Effector memory CD8-positive, alpha-beta T cell (primary cell): ENCODE measurements at places on chromosomes 7 and 10.

DNA sequence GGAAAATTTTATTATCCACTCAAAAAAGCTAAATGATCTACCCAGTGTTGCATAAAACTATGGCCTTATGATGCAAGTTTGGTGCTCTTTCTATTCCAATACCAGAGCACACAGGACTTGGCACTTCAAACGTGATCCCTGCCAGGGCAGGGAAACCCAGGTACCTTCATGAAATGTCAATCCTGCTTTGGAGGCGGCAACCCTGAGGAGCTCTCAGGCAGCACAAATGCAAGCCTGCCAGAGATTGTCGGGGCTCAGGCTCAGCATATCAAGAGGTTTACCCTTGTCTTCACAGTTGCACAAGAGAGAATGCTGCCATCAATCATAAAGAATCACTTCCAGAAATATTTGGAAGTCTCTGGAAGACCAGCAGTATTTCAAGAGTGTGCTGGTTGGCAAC lies 151.5 kb downstream of the GLI3 start:
- DNase-seq = no peak

DNA sequence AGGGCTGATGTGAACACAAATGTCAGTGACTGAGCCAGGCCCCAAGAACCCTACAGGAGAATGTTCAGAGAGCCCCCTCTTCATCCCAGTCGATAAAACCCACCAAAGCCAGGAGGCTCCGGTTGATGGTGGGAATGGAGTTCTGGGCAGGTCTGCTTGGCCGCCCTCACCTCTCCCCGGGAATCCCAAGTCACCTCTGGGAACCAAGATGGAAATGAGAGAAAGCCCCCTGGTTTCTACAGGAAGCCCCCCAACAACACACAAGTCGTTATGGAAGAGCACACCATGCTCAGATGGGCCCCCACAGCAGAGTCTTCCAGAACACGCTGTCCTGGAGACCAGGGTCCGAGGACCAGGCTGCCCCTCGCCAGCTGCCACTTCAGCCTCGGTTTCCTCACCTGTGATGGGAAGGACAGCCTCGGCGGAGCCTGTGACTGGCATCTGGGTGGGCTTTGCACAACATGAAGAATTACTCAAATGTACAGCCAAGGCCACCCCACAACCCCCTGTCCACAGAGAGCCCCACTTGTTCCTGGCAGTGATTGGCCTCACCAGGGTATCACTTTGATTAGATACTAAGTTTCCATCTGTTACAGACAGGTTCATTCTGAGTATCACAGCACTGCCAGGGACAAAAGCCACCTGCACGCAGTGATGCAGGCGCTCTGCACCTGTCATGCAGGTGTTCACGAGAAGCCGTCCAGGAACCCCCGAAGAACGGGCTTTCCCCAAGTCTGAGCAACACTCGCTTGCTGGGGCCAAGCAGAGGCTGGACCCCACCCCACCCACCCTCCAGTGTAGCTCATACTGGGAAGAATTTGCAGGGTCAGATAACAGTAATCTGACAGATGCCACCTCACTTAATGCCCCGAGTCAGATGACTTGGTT lies 57.6 kb downstream of the MKI67 start:
- no peak for DNase-seq

DNA sequence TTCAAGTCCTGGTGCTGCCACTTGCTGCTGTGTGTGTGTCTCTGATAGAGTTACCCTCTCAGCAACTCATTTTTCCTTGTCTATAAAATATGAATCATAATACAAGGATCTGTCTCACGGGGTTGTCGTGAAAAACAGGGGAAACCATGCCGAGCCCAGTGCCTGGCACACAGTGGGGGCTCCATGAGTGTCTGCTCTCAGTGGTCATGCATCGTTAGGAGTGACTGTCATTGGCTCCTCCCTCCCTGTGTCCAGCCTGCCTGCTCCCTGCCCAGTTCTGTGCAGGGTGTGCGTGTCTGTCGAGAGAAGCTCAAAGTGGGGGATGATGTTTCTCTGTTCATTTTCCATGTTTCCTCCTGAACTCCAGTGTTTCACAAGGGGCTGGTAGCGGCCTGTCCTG lies 83.6 kb upstream of the LRRC4 start:
- no peak for DNase-seq

- DNase-seq = no peak
Measured at GRCh38 chr10:114024876-114025610, 18.6 kb upstream of the ADRB1 start.

DNA sequence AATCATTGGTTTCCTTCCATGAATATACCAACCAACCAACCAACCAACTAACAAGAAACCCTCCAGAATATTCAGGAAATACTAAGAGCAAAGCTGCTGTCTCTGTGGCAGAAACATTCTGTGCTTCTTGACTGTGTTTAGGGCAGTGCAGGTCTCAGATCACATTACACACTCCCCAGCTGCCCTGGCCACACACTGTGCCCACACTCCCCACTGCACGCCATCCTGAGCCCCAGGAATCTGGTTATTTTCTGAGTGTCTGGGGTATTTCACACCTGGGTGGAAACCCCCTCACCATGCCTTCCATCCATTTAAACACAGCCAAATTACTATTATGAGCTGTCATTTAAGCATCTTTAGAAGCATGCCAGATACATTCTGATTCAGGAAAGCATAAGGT lies 183.7 kb upstream of the ANK3 start:
- no peak for DNase-seq

- no peak for DNase-seq
Measured at GRCh38 chr10:84607044-84607443, 278.7 kb downstream of the CCSER2 start.

GRCh38 chr7:142513178-142513955 lies 235.9 kb upstream of the PRSS1 start:
- DNase-seq = no peak

GRCh38 chr7:123791001-123791400 lies 42.2 kb upstream of the WASL start:
- DNase-seq = no peak

- DNase-seq = no peak
Measured at GRCh38 chr7:17094963-17095574, 203.4 kb upstream of the AHR start.

GRCh38 chr7:142094861-142095260 lies 16.7 kb upstream of the MGAM2 start:
- no peak for DNase-seq

DNA sequence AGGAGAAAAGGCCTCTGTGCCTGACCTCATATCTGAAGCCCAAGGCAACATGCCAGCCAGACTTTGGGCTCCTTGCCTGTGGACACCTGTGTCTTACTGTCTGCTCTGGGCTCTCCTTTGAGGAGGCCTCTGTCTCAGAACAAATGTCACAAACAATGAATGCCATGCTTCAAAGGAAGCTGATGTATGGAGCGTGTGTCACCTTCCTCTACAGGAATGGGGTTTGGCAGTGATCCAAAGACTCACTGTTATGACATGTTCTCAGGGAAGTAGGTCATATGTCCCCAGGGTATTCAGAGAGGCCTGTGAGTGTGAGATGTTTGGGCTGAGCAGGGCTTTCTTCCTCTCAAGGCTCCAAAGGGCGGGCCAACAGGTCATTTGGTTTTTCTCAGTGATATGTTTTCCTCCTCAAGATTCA lies 38.4 kb downstream of the PTPRE start:
- no peak for DNase-seq

GRCh38 chr7:12674861-12675260 lies 12.6 kb upstream of the ARL4A start:
- peak; percentile 56 for DNase-seq

- DNase-seq = no peak
Measured at GRCh38 chr10:33569702-33570101, 235.2 kb upstream of the NRP1 start.

- no peak for DNase-seq
Measured at GRCh38 chr7:50681432-50682045, 101.2 kb downstream of the GRB10 start.

GRCh38 chr10:3068968-3069737 lies 1.8 kb downstream of the PFKP start:
- peak; percentile 11 for DNase-seq

GRCh38 chr7:8184221-8184620 lies 77.7 kb downstream of the ICA1 start:
- no peak for DNase-seq

- no peak for DNase-seq
Measured at GRCh38 chr10:59847888-59848287, 58.5 kb downstream of the CCDC6 start.

DNA sequence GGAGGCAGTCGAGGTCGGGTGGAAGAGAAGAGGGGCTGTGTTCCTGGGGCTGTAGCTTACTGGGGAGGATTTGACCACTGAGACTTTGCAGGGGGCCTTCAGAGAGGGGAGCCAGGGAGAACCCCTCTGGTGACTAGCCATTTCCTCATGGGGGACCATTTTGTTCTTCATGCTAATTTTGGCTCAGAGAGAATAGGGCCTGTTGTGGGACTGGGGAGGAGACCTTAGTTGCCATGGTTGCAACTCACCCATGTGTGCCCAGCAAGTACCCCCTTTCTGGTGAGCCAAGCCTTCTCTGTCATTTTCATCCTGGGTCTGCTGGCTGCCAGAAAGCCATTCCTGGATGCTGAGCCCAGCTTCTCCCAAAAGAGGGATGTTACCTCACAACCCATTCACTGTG lies 120.9 kb downstream of the GRK5 start:
- DNase-seq = no peak

GRCh38 chr7:1355568-1356340 lies 103.5 kb downstream of the MICALL2 start:
- no peak for DNase-seq

DNA sequence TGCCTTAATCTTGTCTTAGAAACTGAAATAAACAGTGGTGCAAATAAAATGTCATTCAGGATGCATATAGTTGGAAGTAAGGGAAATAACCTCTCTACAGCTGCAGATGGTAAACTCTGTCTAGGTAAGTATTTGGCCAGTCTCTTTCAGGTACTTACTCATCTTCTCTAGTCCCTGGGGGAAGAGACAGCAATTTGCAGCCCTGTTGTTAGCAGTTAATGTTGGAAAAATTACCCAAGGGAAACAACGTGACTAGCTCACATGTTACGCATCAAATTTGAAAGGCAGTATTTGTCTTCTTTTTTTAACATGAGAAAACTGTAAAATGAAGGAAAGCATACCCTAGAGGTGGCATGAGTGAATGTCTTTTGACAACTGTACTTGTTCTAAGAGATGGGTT lies 3.2 kb upstream of the HUS1 start:
- DNase-seq = no peak

DNA sequence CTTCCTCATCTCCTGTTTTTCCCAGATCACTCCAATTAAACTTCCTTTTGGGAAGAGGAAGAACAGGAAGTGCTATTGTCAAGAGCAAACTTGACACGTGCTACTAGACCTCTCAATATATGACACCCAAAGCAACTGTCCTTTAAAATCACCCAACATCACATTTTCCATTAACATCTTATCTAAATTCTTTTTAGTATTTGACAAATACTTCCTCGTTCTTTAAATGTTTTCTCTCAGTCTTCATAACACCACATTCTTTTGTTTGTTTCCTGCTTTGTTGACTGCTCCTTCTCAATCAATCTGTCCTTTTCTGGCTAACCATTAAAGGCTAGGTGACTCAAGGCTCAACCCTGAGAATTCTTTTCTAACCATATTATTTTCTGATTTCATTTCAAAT lies 7.1 kb upstream of the TFPI2 start:
- DNase-seq = no peak

DNA sequence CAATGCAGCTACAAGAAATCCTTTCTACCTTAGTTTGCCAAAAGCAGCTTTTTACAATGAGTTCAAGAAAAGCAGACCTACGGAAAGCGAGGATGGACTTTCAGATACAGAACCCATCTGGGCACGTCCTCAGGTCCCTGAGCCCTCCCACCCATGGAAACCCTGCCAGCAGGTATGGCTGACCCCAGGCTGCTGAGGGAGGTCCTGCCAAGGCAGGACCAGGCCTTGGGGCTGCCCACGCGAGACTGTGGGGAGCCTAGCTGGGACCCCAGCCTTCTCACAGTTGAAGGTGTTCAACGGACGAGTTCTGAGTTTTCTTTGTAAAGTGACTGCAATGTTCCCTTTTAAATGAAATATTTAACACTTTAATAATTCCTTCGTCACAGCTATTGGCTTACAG lies 245.0 kb downstream of the MGMT start:
- DNase-seq = no peak

GRCh38 chr10:133528845-133529575 lies 1.8 kb downstream of the CYP2E1 start:
- no peak for DNase-seq

GRCh38 chr7:3250725-3251124 lies 50.3 kb upstream of the SDK1 start:
- no peak for DNase-seq

GRCh38 chr10:121753726-121754476 lies 155.7 kb upstream of the FGFR2 start:
- DNase-seq = no peak

DNA sequence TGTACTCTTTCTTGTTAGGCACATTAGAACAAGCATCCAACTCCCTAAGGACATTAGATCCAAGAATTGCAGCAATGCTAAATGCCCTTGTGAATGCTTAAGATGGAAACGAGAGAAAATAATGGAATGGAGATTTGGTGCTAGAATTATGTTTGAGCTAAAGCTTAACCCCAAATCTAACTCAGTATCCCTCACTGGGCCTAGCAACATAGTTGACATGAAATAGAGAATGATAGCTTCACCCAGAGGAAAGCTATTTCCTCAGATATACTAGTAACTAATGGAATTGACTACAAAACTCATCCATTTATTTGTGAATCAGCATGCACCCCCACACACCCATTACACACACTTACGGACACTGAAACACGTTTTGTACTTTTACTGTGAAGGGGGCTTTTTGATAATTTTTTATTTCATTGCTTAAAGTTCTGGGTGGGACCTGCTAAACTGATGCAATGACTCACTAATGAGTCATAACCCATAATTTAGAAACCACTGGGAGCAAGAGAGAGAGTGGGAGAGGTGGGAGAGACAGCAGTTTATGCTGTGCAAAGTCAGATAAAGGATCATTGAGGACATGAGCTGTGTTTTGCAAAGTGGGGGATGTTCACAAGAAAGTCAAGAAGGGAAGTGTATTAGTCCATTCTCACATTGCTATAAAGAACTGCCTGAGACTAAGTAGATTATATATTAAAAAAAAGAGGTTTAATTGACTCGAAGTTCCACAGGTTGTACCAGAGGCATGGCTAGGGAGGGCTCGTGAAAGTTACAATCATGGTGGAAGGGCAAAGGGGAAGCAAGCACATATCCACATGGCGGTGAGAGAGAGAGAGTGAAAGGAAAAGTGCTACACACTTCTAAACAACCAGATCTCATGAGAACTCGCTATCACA lies 382.7 kb downstream of the SFMBT2 start:
- no peak for DNase-seq

- DNase-seq = no peak
Measured at GRCh38 chr10:118979661-118980060, 49.9 kb upstream of the NANOS1 start.
